T-helper 1 cell treated with Interleukin-12 subunit alpha and Interleukin-12 subunit beta and Interleukin-4 antibody, amounts not matched to agents 30 ng/mL and 1 ng/mL, for 36 hours (primary cell): ENCODE measurements at places on chromosomes 11 and 22. TPM values are rescaled to one million over a fixed set of nuclear protein-coding genes. Genes with fewer than 3 reads are reported as not detected.

Gene SPATA19
- total RNA-seq: not detected in 2 replicates

Gene RIMBP3C
- 0.47 and 0.68 TPM in 2 replicates for total RNA-seq

Gene RHOD
- total RNA-seq: 0.59 and 0.61 TPM in 2 replicates

Gene P2RX6
- total RNA-seq: 0.12 and 0.44 TPM in 2 replicates

Gene TIMP3
- not detected in 2 replicates for total RNA-seq

Gene TRIM48
- total RNA-seq: not detected in 2 replicates

Gene PKNOX2
- total RNA-seq: not detected in 2 replicates

Gene ASCL2
- 0.24 TPM in 1 of 2 replicates, not detected in the other for total RNA-seq

Gene SEPTIN3
- 7.2 and 8.2 TPM in 2 replicates for total RNA-seq

Gene NXPE1
- total RNA-seq: not detected in 2 replicates

Gene SCO2
- 9.5 and 11.0 TPM in 2 replicates for total RNA-seq
